IMR-90 (cell line): ENCODE measurements at places on chromosomes 6 and 20. TPM values are rescaled to one million over a fixed set of nuclear protein-coding genes. Genes with fewer than 3 reads are reported as not detected.

Gene RIPOR2
- total RNA-seq: 0.83 and 1.1 TPM in 2 replicates

DNA sequence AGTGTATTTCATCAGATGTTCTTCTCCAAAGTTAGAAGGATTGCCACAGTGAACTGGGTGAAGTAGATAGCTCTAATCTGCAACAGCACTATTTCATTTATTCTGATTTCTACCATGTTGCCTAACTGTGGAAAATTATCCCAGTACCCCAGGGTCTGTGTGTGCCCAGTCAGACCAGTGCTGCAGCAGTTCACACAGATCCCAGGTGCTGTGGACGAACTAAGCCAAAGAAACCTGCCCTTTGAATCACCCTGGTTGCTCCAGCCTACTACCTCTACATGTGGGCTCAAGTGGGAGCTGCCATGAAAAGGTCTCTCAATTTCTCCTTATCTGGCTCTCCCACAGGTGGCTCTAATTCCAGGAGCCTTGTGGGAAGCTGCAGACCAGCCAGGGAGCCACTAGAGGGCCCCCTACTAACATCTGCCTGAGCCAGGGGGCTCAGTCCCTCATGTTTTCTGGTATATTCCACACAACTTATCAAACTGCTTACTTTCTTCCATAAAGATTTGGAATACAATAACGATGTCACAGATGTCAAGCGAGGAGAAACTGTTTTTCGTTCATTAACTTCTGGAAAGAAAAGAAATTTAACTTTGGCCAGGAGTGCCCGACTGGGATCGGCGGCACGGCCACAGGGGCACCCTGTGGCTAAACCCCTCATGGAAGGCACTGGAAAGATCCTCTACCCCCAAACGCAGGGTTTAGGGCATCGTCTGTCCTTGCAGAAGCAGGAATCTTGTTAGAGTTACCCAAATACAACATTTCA, 31.6 kb upstream of the LY86 start:
- peak; percentile 5 for DNase-seq

Gene LAMA2
- total RNA-seq: 12.5 and 13.3 TPM in 2 replicates

GRCh38 chr6:5339786-5340185, 78.5 kb downstream of the FARS2 start:
- DNase-seq: no peak

DNA sequence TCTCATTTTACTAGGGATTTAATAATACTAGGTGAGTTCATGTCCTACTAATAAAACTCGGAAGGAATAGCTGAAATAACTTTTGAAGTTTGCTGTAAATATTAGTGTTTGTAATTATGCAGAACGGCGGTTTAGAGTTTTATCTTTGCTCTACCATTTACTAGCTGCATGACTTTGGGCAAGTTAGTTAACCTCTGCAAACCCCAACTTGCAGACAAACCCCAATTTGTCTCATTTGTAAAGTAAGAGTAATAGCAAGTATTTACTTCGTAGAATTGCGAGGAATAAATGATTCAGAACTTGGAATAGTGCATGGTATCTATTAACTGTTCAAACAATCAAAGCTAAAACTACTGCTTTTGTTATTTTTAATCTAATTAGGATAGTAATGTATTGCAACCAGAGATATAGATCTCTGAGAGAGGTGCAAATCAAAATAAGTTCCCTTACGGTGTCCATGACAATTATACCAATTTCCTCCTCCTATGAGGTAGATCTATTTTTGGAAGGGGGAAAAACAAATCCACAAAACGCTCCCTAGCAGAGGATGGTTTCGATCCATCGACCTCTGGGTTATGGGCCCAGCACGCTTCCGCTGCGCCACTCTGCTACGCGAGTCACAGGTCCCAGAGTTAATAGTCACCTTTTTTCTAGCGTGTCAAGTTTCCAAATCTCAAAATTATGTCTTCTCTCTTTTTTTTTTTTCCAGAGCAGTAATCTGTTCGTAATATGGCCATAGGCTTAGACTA, 35.1 kb upstream of the BTN3A2 start:
- peak; percentile 68 for DNase-seq

DNA sequence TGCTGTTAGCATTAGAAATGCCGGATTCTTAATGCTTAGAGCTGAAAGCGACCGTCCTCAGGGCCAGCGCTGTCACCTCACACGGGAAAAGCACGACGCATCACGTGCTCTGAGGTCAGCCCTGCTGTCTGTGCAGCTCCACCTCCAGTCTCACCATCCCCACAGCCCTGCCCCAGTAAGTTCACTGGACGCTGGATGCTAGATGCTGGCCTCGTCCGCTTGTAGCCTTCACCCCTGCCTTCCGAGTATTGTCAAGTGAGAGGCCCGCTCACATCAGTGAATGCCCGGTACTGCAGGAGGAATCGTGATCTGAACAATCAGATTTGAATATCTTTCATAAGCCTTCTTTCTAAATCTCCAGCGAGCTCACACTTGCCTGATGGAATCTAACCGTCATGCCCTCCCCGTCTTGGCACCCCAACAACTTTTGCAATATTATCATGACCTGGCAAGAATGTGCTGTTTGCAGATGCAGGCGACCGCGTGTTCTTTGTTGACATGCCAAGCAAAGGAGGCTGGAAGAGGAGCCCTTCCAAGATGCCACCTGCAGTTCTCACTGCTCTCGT, 64.9 kb downstream of the DLL1 start:
- DNase-seq: no peak
